Effector memory CD4-positive, alpha-beta T cell (primary cell): ENCODE measurements at places on chromosomes 6 and 20.

GRCh38 chr6:121849477-121849876 lies 414.0 kb downstream of the GJA1 start:
- no peak overlapping the region for H3K27ac ChIP-seq
- H3K4me1 ChIP-seq, result no peaks in the 10 kb centered on the region
- no peaks in the 10 kb centered on the region for H3K36me3 ChIP-seq
- no peaks in the 10 kb centered on the region for H3K27me3 ChIP-seq

GRCh38 chr20:37356387-37356786 lies 10.4 kb downstream of the SRC start:
- DNase-seq, result no peak
- H3K27ac ChIP-seq, result no peak overlapping the region
- no peaks in the 10 kb centered on the region for H3K4me1 ChIP-seq
- H3K36me3 ChIP-seq, result no peaks in the 10 kb centered on the region

GRCh38 chr20:38932457-38933120 lies 6.4 kb downstream of the FAM83D start:
- DNase-seq, result no peak
- no peaks in the 10 kb centered on the region for H3K27me3 ChIP-seq
- H3K4me1 ChIP-seq, result peaks cover 3% of the 10 kb centered on the region

DNA sequence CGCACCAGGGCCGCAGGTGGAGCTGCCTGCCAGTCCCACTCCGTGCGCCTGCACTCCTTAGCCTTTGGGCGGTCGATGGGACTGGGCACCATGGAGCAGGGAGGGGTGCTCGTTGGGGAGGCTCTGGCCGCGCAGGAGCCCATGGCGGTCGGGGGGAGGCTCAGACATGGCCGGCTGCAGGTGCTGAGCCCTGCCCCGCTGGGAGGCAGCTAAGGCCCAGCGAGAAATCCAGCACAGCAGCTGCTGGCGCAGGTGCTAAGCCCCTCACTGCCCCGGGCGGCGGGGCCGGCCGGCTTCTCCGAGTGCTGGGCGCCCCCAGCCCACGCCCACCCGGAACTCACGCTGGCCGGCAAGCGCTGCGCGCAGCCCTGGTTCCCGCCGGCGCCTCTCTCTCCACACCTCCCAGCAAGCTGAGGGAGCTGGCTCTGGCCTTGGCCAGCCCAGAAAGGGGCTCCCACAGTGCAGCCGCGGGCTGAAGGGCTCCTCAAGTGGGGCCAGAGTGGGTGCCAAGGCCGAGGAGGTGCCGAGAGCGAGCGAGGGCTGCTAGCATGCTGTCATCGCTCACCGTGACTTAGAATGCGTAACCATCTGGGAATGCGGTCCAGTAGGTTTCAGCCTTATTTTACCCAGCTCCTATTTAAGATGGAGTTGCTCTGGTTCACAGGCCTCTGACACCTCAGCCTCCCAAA lies 77.3 kb downstream of the C6orf52 start:
- no peak for DNase-seq
- no peak overlapping the region for H3K4me3 ChIP-seq
- peaks cover 4% of the 10 kb centered on the region for H3K36me3 ChIP-seq
- H3K4me1 ChIP-seq, result no peaks in the 10 kb centered on the region
- no peak overlapping the region for H3K27ac ChIP-seq
- no peaks in the 10 kb centered on the region for H3K27me3 ChIP-seq

GRCh38 chr6:11593096-11593495 lies 55.5 kb downstream of the TMEM170B start:
- H3K4me1 ChIP-seq, result no peaks in the 10 kb centered on the region
- no peak overlapping the region for H3K27ac ChIP-seq
- no peak overlapping the region for H3K4me3 ChIP-seq
- no peaks in the 10 kb centered on the region for H3K36me3 ChIP-seq
- no peaks in the 10 kb centered on the region for H3K27me3 ChIP-seq

GRCh38 chr6:26196846-26197635 lies 109.8 kb downstream of the HFE start:
- H3K4me1 ChIP-seq, result peaks cover 17% of the 10 kb centered on the region
- H3K4me3 ChIP-seq, result peak overlapping the region; percentile 69
- peak overlapping the region; percentile 70 for H3K27ac ChIP-seq
- DNase-seq, result peak; percentile 78
- no peaks in the 10 kb centered on the region for H3K27me3 ChIP-seq
- H3K36me3 ChIP-seq, result no peaks in the 10 kb centered on the region

DNA sequence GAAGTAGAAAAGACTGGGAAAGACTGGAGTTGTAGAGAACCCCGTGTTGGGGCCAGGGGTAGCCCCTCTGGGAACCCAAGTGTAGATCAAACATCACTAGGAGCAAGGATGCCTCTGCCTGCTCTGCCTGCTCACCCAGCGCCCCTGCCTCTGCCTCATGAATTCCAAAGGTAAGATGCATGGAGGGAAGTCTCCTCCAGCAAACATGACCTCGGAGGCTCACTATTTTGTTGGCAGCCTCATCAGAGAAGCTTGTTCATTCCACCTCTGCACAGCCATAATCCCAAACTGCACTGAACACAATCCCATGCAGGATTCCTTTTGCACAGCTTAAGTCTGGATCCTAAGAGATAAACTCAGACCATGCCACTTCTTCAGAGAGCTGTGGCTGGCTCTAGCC lies 4.9 kb downstream of the FRS3 start:
- DNase-seq, result no peak
- H3K4me3 ChIP-seq, result no peak overlapping the region
- H3K27me3 ChIP-seq, result no peaks in the 10 kb centered on the region
- peaks cover 36% of the 10 kb centered on the region for H3K36me3 ChIP-seq

DNA sequence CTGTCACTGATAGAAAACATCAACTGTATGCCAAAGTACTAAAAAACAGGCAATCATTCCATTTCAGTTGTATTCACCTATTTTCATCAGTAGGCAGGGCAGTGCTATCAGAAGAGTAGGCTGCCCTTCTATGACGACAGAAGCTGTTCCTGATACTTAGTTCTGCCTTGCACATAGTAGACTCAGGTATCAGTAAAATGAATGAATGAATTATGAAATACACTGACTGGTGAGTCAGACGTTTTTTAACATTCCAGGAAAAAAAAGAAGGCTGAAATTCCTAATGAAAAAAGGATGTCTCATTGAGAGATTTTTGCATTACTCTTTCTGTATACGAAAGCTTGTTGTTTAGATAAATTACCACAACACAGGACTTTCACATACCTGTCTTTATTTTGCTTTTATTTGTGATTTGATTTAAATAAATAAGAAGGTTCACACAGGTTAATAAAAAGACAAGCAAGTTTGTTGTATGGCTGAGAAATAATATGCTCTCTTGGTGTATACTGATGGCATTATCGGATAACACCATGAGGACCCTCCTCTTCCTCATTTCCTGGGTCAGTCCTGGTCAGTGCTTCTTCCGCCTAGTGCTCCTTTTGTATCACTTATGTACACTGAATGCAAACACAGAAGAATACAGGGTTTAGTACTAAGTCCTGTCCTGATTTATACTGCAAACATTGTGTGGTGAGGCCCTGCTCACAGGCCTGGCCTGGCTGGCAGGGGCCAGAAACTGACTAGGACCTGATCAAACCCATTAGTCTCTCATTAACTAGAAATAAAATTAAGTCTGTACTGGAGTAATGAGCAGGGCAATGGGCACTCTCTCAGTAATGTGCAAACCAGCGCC lies 39.4 kb upstream of the SPDEF start:
- H3K36me3 ChIP-seq, result no peaks in the 10 kb centered on the region
- H3K4me1 ChIP-seq, result no peaks in the 10 kb centered on the region
- H3K27ac ChIP-seq, result no peak overlapping the region
- no peak overlapping the region for H3K4me3 ChIP-seq
- no peaks in the 10 kb centered on the region for H3K27me3 ChIP-seq

GRCh38 chr6:13766201-13766634 lies 48.1 kb downstream of the MCUR1 start:
- no peaks in the 10 kb centered on the region for H3K27me3 ChIP-seq
- H3K36me3 ChIP-seq, result no peaks in the 10 kb centered on the region
- H3K27ac ChIP-seq, result no peak overlapping the region
- H3K4me1 ChIP-seq, result peaks cover 10% of the 10 kb centered on the region
